Mucosa of gallbladder (tissue), 1 donor: ENCODE measurements at places on chromosomes 5 and 9.

DNA sequence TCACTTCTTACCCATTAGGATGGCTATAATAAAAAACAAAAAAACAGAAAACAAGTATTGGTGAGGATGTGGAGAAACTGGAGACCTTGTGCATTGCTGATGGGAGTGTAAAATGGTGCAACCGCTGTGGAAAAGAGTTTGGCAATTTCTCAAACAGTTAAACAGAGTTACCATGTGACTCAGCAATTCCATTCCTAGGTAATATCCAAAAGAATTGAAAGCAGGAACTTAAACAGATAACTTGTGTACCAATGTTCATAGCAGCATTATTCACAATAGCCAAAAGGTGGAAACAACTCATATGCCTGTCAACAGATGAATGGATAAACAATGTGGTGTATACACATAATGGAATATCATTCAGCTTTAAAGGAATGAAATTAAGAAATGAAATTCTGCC is 28.9 kb downstream of the DCP2 start:
- no peak for DNase-seq

GRCh38 chr5:6527749-6528455 is 79.2 kb downstream of the UBE2QL1 start:
- no peak for DNase-seq

DNA sequence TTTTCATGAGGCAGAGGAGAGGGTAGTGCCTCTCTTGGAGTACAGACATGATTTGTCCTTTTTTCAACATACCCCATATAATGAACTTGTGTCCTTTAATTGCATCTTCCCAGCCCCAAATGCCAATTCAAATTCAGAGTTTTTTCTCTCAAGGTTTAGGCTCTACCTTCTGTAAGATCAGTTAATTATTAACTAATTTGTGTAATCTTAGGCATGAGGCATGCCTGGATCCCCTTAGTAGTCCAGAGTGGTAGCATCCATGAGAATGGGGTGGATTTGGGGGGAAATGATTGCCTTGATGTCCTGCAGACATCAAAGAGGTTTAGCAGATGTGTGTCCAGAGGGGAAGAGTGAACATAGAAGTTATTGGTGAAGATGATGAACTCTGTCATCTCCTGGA is 533.3 kb downstream of the LRRC70 start:
- no peak for DNase-seq

DNA sequence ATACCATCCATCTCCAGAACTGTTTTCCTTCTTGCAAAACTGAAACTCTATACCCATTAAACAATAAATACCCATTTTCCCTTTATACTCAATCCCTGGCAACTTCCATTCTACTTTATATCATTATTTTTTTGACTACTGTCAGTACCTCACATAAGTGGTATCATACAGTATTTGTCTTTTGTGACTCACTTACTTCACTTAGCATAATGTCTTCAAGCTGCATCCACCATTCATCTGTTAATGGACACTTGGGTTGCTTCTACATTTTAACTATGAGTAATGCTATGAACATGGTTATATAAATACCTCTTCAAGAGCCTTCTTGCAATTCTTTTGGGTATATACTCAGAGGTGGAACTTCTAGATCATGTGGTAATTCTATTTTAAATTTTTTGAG is 11.6 kb upstream of the TYRP1 start:
- DNase-seq: no peak

DNA sequence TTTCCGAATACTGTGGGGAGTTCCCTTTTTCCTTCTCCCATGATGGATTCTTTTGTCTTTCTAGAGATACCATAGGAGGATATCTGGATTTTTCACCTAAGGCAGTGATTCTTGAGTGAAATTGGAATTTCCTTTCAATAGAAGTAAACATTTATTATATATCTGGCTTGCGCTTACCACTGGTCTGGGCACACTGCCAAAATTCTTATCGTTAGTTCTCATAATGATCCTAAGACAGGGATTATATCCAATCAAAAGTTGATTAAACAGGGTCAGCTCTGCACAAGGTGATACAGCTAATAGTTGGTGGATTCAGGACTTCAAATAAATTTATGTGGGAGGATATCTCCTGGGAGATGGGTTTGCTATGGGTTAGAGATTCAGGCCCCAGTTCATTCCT is 9.6 kb downstream of the TLE4 start:
- DNase-seq: peak; percentile 34

- no peak for DNase-seq
Measured at GRCh38 chr5:174500636-174501035, 223.7 kb upstream of the MSX2 start.

DNA sequence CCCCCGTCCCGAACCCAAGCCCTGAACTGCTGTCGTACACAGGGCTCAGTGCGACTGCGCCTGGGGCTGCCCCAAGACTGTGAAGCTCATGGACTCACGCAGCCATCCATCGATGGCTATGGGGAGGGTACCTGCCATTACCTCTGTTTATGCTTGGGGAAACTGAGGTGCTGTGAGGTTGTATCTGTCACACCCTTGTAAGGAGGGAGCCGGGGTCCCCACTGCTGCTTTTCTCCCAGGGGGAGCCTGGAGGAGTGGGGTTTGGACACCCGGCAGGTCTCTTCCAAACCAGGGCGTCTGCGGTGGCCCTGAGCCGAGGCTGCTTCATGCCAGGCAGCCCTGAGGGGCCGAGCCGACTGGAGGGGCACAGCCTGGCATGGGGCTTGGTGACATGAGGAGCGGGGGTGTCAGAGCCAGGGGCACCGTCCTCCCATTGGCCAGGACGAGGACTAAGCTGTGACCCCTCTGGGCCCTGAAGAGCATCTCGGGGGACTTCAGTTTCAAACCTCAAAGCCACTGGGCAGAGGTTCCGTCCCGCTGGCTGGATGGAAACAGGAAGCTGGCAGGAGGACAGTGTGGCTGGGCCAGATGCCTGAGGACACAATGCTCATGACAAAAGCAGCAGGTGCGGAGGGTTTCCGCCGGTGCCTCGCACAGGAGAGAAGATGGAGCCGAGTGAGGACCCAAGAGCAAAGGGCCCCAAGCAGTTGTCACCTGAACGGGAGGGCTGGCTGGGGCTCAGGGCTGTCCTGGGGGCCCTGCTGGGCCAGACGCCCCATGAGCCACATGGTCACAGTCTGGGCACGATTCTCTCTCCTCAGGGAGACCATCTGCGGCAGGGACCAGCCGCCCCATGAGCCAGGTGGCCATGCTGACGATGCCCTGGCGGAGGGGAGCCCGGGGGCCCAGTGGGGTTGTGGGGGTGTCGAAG is 54.4 kb upstream of the EXOC3 start:
- no peak for DNase-seq

GRCh38 chr9:108356806-108357205 is 499.0 kb downstream of the ACTL7B start:
- DNase-seq: no peak

DNA sequence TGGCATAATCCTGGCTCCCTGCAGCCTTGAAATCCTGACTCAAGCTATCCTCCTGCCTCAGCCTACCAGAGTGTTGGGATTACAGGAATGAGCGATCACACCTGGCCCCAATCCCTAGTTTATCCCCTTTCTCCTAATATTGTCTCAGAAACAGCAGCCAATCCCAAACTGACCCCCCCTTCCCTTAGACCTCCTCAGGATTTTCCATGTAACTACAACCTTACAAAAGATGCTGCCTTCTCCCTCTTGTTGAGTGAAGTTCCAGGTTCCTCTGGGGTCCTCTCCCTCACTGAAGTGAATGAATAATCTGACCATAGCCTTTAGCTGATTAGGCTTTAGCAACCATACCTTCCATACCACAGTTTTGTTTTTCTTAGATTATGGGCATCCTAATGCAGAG is 25.9 kb upstream of the MSANTD3 start:
- DNase-seq: no peak

- DNase-seq: no peak
Measured at GRCh38 chr5:139845846-139846681, 50.5 kb downstream of the PSD2 start.

GRCh38 chr9:70052768-70053167 is 9.1 kb downstream of the MAMDC2 start:
- no peak for DNase-seq

DNA sequence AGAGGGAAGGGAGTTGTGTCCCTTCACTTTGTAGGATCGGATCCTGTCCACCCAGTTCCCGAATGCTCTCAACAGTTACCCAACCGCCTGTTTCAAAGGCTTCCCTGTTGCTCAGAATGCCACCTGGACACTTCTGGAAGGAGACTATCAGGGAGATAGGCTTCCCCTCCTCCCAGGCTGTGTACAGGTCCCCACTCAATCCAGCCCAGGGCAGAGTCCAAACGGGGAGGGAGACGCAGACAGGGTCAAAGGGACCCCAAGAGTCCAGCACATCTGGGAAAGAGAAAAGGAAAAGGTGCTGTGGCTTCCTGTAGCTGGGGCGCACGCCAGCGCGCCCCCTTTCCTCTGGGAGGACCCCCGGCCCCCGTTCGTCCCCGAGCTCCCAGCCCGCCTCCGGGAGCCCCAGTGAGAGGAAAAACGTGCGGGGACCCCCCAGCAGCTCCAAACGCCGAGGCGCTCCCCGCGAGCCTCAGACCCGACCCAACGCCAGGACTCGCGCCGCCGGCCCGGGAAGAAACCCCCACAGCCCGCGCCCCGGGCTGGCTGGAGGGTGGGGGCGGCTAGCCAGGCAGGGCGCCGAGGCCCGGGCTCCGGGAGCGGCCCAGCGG is 640 bp downstream of the SURF4 start:
- peak; percentile 27 for DNase-seq

DNA sequence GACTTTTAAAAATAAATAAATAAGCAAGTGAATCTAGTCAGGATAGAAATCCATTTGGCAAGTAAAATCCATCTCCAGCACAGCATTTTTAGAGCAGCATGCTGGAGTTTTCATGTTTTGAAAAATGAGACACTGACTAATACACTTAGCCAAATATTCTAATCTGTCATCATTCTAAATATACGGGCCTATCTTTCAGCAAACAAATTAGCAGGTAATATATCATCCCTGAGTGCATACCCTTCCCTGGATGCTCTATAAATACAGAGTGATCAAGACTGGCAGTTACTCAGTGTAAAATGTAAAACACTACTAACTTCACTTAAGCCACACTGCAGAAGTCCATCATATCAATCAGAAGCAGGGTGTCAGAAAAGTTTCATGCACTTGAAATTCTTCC is 58.4 kb downstream of the MLLT3 start:
- DNase-seq: no peak

DNA sequence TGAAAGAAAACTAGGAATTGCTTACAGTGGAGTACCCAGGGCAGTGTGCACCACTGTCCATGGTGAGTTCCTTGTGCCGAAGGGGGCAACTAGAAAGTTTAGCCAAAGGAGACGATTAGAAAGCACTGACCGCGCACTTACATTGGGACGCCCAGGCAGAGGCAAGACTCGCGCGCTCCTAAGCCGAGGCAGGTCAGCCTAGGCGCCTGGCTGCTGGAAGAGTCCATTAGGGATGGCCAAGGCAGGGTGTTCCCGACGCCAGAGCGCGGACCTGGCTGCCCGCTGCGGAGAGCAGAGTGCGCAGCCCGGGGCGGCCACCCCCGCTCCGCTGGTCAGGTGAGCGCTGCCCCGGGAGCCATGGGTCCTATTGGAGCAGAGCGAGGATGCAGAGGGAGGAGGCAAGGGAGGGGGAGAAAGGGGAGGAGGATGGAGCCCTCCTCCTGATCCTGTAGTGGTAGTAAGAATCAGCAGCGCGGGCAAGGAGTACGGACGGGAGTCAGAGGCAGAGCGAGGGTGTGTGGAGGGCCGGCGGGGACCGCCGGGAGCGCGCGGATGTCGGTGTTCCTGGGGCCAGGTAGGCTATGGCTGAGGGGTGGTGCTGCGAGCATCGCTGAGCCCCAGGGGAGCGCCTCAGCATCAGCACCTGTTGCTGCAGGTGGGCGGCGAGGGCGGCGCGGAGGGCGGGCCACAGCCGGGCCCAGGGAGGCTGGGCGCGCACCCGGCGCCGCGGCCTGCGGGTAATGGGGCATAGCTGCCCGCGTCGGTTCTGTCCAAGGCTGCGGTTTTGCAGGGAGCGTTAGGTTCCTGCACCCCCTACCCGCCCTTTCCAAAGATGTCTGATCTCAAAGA is at the start of gene ADGRV1:
TSS of gene ADGRV1 (plus strand) at position 454 of the 849 bp plus-strand sequence. CDS start at position 553, 99 bp downstream.
- peak; percentile 86 for DNase-seq

DNA sequence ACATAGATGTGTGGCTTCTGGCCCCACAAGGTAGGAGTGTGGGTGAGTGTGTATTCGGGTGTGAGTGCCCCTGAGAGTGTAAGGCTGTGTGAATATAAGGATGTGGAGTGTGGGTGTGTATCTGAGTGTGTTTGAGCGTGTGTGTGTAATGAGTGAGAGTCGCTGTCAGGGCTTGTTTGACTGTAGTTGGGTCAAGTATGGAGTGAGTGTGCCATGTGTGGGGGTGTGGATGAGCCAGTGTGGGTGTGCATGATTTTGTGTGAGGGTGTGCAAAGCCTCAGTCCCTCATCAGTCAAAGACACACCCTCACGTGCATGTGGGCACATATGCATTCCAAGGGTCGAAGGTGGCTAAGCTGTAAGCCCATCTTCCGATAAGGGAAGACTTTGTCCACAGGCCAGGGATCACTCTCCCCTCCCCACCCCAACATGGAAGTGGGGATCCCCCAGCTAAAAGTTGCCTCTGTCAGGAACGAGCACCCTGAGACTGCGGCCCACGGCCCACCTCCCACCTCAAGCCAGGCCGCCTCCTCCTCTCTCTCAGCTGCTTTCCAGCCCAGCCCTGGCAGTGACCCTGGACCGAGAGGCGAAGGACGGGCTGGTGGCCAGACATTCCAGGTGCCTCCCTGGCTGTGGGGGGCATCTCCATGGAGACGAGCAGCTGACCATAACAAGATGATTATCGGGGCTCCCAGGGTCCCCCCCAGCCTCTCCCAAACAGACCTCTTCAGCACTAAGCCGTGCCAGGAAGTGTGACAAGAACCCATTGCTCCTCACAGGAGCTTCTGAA is 12.9 kb downstream of the AQP3 start:
- DNase-seq: no peak

DNA sequence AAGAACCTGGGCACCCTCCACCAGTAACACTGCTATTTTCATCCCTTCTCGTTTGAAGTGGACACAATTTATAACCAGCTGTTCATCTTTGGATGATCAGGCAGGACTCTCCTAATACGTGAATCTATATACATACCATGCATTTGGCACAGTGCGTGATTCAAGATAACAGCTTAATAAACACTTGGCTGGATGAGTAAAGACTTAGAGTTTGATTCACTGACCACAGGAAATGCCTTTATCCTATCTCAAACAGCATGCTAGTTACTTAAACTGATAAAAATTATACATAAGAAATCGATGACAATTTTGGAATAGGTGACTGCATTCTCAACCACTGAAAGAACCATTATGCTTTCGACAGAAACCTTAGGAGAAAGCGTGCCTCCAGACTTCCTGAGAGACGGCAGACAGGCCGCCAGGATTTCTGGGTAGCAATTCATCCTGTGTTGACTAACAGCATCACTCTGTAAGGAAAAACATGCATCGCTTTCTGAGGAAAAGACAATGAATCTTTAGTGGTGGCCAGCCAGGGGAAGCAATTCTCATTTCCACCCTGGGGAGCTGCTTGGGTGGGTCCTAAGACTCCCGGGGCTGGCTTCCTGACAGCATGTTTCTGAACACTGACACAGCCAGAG is 9.7 kb downstream of the MRPL36 start:
- DNase-seq: no peak

- no peak for DNase-seq
Measured at GRCh38 chr5:78813286-78813685, 164.7 kb upstream of the LHFPL2 start.
